ENCODE measurements at places on chromosomes 6 and 20. TPM values are rescaled to one million over a fixed set of nuclear protein-coding genes. Genes with fewer than 3 reads are reported as not detected.

GRCh38 chr6:87702589-87702945, 534 bp upstream of the AKIRIN2 start:
- H3K4me1 ChIP-seq = peaks cover 24% of the 10 kb centered on the region
- no peaks in the 10 kb centered on the region for H3K27me3 ChIP-seq
- H3K27ac ChIP-seq = peak overlapping the region; percentile 98
- no peak for DNase-seq

GRCh38 chr6:148629592-148630465, 117.0 kb upstream of the UST start:
- DNase-seq = no peak
- no peaks in the 10 kb centered on the region for H3K36me3 ChIP-seq
- H3K27ac ChIP-seq = no peak overlapping the region

DNA sequence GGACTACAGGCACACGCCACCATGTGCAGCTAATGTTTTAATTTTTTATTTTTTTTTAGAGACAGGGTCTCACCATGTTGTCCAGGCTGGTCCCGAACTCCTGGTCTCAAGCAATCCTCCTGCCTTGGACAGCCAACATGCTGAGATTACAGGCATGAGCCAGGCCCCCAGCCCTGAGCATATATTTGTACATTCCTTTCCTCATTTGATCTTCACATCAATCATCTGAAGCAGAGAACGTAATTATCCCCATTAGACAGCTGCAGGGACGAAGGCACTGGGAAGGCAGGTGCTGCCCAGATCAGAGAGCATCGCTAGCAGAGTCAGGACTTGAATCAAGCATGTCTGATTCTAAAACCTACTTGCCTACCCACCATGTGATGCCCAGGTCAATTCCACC, 41.0 kb upstream of the SIRPA start:
- DNase-seq = no peak
- H3K27ac ChIP-seq = no peak overlapping the region
- H3K36me3 ChIP-seq = no peaks in the 10 kb centered on the region
- H3K4me3 ChIP-seq = no peak overlapping the region
- H3K4me1 ChIP-seq = peaks cover 4% of the 10 kb centered on the region
- H3K27me3 ChIP-seq = no peaks in the 10 kb centered on the region

Gene RBBP8NL
- not detected for polyA plus RNA-seq
